ENCODE measurements at places on chromosomes 2 and 18.
A peak's percentile ranks its signal among the peaks of the same experiment; 100 is the strongest.

DNA sequence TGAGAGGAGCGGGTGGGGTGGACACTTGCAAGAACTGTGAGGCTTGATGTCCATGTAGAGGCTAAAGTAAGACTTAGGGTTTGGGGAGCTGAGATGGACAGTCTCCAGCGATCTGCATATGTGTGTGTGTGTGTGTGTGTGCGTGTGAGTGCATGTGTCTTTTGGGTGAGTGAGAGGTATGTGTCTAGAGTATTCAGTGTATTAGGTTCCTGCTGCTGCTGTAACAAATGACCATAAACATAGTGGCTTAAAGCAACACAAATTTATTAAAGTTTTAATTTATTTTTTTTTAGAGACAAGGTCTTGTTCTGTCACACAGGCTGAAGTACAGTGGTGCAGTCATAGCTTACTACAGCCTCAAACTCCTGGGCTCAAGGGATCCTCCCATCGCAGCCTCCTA, 155.4 kb upstream of the SPRED2 start:
- DNase-seq, result no peak

DNA sequence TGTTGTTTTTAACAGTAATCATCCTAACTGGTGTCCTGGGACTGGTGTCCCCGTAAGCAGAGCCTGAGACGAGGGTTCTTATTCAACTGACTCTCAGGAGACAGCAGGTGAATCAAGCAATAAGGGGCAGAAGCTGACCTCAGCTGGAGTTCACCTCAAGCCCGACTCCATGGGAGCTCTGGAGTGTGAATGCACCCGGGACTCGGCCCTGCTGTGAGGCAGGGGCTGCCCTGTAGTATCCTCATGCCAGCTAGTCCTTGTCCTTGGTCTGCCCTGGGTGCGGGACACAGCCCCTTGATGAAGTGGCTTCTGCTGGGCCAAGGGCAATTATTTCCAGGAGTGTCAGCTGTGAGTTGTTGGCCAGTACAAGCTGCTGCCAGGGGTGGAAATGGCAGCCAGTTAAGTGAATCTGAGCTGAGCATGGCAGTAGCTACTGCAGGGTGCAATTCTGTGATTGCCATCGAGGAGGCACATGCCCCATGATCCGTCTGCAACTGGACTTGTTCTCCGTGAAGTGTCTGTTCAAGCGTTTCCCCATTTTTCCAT, 54.9 kb upstream of the OTOS start:
- DNase-seq, result no peak

GRCh38 chr2:84995826-84996225, 24.9 kb downstream of the KCMF1 start:
- no peak for DNase-seq

GRCh38 chr2:11478899-11479605, 13.1 kb upstream of the E2F6 start:
- no peak for DNase-seq

DNA sequence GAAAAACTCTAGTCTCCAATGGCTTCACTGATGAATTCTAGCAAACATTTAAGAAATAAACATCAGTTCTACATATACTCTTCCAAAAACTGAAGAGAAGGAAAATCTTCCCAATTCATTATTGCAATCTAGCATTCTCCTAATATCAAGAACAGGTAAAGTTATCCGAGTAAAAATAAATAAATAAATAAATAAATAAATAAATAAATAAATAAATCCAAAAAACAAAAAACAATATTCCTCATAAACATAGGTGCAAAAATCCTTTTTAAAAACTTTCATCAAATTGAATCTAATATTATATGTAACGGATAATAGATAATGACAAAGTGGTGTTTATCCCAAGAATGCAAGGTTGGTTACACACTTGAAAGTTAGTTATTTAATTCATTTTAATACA, 58.4 kb upstream of the TMEM247 start:
- no peak for DNase-seq

DNA sequence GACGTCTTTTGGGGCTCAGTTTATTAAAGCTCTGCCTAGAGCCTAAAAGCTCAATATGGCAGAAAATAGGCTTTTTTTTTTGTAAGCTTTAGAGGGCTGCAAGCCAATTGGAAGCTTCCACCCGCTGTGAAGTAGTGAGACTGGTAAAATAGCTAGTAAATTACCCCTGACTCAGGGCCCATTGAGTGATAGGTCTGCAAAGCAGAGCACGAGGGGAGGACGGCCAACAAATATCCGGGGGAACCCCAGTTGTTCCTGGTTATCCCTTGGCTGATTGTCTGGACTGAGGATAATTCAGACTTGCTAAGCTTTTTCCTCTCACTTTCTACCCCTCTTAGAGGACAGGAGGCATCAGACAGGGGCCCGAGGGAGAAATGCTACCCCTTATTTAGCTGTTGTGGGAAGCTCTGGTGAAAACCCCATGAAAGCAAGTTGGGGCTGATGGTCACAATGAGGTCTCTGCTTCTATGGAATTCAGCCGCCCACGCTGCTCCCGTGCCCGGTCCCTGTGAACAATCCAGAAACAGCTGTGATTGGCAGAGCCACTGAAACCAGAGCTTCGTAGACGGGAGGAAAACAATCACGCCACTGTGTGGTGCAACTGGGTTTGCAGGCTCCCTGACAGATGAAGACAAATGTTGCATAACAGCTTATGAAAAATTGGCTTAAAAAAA, 141.9 kb upstream of the LGALSL start:
- DNase-seq, result no peak

- DNase-seq, result no peak
Observed at GRCh38 chr2:101253703-101254450, 1.2 kb downstream of the CNOT11 start.

DNA sequence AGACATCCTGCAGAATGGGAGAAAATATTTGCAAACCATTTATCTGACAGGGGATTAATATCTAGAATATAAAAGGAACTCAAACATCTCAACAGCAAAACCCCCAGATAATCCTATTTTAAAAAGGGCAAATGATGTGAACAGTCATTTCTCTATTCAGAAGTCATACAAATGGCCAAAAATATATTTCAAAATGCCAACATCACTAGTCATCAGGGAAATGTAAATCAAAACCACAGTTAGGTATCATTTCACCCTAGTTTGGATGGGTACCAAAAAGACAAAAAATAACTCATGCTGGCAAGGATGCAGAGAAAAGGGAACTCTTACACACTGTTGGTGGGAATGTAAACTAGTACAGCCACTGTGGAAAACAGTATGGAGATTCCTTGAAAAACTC, 70.0 kb downstream of the TBR1 start:
- DNase-seq, result no peak

DNA sequence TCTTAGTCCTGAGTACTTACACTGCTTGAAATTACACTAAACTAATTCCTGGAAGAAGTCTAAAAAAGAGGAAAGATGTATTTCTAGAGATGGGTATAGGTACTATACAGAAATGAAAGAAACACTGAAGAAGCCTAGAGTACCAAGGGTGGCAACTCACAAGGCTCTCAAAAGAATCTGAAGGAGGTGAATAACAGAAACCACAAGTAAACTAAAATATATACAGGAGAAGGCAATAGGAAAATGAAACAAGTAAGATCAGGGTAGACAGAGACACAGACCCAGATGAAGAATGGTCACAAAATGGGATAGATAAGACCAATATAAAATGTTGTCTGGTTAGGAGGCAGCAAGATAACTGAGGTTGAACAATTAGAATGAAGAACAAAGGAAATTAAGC, 59.9 kb downstream of the USP37 start:
- no peak for DNase-seq

DNA sequence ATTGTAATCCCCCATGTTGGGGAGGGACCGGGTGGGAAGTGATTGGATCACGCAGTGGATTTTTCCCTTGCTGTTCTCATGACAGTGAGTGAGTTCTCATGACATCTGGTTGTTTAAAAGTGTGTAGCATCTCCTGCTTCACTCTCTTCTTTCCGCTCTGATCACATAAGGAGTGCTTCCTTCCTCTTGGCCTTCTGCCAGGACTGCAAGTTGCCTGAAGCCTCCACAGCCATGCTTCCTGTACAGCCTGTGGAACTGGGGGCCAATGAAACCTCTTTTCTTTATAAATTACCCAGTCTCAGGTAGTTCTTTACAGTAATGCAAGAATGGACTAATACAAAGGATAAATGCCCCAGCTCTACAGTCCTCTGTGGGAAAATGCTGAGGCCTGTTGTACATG, 437.5 kb upstream of the NXPH2 start:
- no peak for DNase-seq

GRCh38 chr18:67766930-67767329, 250.4 kb upstream of the DSEL start:
- peak; percentile 80 for DNase-seq

DNA sequence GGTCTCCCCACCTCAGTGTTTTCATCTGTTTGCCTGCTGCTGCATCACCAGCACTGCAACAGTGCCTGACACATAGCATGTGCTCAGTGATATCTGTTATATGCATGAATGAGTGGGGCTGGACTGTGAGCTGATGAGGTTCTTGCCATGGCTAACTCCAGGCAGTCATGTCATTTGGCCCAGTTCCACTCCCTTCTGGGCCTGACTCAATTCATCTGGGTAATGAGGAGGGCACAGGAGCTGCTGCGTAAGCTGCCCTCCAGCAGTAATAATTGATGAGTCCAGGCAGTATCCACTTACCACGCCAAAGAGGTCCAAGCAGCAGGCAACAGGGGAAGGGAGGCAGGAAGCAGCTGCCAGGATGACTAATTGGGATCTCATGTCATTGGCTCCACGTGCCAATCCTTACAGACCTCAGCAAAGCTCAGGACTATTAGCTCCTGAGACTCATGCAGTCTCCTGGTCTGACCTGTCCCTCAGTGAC, 34.1 kb upstream of the MAT2A start:
- DNase-seq, result peak; percentile 100

DNA sequence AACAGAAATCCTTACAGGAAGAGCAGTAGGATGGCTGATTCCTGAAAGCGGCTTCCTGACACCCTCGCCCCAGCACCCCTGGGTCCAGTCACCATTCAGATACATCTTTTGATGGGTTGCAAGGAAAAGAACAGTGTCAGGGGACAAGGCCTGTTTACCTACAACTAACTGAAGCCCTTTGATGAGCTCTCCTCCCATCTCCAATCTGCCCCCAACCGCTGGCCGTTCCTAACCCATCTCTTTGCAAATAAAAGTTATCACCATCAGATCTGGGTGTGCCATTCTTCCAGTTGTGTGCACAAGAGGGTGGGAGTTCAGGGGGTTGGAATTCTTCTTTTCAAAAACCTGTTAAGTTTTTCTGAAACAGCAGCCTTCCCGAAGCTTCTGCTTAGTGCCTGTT, 48.9 kb downstream of the ARL4C start:
- no peak for DNase-seq

- DNase-seq, result no peak
Observed at GRCh38 chr2:43318791-43319190, 92.4 kb upstream of the ZFP36L2 start.

GRCh38 chr2:235135990-235136561, 184.3 kb downstream of the SH3BP4 start:
- DNase-seq, result peak; percentile 70

DNA sequence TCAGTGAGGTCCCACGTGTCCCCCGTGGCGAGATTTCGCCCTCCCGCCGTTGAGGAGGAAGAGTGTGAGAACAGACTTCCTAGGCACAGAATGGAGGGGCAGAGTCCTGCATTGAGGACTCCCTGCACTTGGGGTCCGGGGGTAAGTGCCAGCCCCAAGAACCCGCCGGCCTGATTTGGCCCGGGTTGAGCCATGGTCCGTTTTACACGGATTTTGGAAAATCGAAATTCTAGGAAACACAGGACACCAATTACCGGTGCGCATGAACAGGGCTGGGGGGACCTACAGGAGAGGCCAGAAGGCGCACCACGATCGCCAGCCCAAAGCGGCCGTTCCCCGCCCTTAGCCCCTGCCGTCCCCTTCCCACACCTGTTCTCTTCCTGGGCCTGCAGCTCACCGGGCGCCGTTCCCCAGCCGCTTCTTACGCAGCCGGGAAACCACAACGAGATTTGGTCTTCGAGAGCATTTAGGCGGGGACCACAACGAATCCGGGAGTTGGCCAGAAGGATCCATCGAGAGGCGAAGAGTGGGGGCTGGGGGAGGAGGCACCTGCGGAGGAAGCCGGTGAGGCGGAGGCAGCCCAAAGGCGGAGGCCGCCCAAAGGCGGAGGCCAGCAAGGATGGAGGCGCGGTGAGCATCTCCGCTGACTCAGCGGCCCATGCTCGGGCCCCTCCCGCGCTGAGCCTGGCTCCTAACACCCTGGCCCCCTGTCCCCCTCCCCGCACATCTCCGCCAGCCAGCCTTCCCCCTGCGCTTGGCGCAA, 464 bp upstream of the TLX2 start:
- DNase-seq, result no peak

GRCh38 chr2:40095000-40095399, 315.9 kb upstream of the THUMPD2 start:
- peak; percentile 41 for DNase-seq

DNA sequence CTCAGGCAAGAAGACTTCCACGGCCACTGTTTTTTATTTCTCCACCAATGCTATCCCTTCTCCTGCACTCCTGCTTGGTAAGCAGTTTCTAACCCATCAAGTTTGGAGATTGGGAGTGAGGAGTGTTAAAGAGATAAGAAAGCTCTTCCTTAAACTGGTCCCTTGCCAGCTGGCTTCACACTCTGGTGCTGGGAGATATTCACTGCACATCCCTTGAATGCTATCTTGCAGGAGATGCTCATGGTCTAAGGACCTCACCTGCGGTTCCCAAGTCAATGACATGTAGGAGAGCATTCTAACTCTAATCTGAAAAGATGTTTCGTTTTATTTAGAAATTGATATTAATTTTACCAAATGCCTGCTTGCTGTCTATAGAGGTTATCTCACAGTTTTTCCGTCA, 28.2 kb upstream of the CYRIA start:
- no peak for DNase-seq

- DNase-seq, result peak; percentile 30
Observed at GRCh38 chr2:43024515-43025011, 201.8 kb downstream of the ZFP36L2 start.

GRCh38 chr2:47237375-47238334, 82.5 kb upstream of the STPG4 start:
- peak; percentile 13 for DNase-seq

DNA sequence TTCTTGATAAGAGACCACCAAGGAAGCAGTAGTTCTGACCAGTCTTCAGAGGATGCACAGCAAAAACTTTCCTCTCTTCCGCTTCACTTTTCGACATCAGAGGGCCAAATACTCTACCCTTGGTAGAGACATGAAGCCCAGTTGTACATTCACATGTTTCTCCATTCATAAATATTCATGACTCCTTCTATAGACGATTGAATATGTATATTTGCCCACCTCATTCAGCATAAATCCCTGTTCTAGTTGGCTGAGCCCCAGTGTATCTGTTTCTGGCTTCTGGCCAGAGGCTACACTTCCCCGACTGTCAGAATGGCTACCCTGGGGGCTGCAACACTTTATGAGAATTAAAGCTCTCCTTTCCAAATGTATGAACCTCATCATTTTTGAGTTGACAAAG, 258.5 kb downstream of the ASXL3 start:
- no peak for DNase-seq

Data from RCC 7860 (cell line).